ENCODE measurements at places on chromosomes 16 and 17.
A peak's percentile ranks its signal among the peaks of the same experiment; 100 is the strongest.

- DNase-seq, result no peak
Observed at GRCh38 chr16:12059216-12059769, 82.8 kb downstream of the SNX29 start.

- no peak for DNase-seq
Observed at GRCh38 chr16:49806446-49806845, 49.5 kb downstream of the ZNF423 start.

- no peak for DNase-seq
Observed at GRCh38 chr17:10792151-10792550, 11.7 kb downstream of the TMEM238L start.

DNA sequence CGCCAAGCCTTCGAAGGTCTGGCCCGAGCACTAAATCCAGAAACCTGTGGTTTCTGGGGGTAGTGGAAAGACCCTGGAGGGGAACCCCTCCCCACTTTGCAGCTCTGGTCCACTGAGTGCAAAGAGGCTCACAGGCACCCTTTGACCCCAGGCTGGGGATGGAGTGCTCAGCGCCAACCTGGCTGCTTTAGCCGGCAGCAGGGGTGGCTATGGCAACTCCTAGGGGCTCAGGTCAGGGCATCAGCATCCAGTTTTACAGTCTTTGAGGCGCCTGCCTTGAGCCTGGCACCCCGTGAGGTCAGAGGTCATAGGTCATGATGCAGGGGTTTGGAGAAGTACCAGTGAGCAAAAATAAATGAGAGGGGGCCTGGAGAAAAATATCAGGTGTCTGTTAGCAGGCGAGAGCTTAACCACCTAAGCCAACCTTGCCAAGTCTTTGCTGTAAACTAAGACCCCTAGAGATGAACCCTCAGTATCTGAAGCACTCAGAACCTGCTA, 17.9 kb downstream of the CA7 start:
- no peak for DNase-seq

DNA sequence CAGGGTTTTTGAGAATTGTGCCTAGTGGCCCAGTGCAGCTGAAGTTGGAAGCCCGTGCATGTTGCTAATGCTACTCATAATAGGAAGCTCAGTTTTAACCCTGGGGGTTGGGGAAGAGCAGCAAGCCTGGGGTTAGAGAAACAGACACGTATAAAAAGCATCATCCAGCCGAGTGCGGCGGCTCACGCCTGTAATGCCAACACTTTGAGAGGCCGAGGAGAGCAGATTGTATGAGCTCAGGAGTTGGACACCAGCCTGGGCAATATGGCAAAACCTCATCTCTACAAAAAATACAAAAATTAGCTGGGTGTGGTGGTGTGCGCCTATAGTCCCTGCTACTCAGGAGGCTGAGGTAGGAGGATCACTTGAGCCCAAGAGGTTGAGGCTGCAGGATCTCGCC, 2.3 kb upstream of the CLUH start:
- DNase-seq, result peak; percentile 79

DNA sequence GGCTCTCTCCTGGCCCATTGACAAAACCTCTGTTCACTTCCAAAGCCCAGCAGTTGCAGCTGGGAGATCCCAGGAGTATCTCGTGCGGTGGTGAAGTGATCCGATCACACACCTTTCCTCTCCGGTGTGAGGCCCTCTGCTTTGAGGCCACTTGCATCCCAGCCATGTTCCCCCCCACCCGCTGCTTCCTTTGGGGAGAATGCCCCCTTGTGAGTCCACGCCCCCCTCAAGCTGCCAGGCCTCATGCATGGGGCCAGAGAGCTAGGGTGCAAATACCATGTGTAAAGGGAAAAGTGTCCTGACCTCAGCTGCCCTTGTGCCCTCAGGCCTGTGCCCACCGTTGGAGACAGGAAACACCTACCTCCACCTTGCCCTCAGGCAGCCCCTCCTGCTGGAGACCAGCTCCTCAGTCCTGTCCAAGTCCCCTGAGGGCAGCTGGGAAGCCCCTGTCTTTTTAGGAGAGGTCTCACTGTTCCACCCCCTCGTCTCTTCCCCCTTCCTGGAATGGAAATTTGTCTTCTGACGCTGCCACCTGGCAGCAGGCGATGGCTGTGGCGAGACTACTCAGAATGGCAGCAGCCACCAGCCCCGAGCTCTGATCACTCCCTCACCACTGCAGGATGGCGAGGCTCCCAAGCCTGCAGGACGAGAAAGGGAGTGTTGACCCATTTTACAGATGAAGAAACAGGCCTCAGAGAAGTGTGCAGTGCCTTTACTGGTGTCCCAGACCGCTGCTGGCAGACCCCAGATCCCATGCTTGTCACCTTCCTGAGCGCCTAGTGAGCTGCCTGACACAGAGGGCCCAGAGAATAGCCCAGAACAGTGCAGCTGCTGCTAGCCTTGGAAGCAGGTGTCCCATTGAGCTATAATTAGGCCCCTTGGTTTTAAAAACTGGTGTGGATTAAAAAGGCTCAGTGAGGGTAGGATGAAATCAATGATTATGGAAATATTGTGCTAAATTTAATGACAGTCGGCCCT, 120.6 kb upstream of the CACNG5 start:
- DNase-seq, result no peak

DNA sequence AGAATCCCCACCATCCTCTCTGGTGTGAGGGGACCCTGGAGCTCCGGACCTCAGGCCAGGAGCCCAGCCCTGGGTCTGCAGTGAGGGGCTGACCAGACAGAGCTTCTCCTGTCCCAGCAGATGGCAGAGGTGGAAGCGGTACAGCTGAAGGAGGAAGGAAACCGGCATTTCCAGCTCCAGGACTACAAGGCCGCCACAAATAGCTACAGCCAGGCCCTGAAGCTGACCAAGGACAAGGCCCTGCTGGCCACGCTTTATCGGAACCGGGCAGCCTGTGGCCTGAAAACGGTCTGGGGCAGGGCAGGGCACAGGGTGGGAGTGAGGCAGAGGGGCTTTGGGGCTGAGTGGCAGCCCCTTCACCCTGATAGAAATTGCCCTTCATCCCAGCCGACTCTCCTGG, 527 bp downstream of the UNC45B start:
- DNase-seq, result no peak

DNA sequence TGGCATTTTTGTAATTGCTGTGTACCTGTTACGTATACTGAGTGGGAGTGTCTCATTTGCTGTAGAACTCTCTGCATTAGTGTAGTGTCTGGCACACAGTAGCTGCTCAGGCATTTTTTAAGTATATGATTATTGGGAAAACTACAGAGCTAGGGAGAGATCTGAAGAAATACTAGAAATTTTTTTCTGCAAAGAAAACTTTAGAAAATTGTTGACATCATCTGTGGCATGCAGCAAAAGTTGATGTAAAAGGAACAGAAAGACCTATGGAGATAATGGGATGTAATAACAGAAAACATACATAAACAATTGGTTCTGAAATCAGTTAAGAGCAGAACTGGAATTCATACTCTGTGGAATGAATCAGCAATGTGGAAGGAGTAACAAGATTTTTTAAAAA, 11.6 kb downstream of the CLTC start:
- DNase-seq, result no peak

DNA sequence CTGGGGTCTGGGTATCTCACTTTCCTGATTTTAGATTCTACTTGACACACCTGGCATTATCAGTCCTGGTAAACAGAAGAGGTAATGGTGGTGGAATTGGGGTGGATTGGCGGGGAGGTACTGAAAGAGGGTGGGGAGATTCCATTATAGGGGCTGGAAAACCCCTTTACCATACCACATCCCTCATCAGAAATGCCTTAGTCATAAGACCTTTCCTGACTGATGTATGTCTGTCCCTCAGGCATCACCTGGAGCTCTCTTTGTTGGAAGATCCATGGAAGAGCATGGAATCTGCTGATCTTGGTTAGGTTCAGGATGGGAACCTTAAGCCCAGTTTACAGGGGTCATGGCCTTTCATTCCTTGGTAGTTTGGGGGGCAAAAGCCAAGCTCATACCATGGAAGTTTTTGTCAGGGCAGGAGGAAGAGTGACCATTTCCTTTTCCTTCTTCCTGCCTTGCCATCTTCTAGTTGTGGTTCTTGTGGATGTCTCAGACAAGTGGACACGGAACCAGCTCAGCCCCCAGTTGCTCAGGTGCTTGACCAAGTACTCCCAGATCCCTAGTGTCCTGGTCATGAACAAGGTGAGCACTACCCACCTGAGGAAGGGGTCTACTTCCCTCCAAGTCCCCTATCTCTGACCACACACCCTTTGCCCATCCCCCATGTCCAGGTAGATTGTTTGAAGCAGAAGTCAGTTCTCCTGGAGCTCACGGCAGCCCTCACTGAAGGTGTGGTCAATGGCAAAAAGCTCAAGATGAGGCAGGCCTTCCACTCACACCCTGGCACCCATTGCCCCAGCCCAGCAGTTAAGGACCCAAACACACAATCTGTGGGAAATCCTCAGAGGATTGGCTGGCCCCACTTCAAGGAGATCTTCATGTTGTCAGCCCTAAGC, 3.3 kb downstream of the ERAL1 start:
- DNase-seq, result no peak

DNA sequence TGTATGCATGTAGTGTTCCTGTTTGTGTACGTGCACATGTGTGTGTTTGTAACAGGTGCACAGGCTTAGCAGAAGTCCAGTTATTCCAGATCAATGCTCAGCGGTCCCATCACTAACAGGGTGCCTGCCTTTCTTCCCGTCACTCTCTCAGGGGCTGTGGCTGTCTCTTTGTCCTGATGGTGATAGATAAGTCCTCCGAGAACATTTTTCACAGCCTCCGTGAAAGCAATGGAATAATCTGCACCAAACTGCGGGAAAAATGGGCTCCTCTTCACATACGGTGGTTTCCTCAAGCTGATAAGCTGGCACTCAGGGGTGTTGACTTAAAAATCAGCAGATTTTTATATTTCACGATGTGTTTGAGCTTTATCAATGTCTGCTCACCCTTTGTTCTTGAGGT, 342.3 kb downstream of the TMEM114 start:
- no peak for DNase-seq

DNA sequence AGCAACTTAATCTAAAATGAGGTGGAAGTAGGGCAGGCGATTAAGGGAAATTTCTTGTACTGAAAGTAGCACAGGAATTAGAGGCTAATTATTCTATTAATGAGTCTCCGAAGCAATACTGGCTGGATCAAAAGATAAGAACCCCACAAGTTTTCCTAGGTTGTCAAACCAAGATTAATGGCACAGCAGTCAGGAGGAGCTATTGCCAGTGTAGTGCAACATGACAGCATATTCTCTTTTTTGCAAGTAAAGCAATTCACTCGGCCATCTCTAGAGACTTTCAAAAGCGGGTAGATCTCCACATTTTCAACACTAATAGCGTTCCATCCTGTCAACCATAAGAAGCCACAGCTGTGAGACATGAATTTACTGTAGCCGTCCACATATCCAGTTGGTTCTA, 81.2 kb downstream of the CYB561 start:
- DNase-seq, result no peak

- no peak for DNase-seq
Observed at GRCh38 chr17:77656054-77656453, 302.4 kb upstream of the TNRC6C start.

DNA sequence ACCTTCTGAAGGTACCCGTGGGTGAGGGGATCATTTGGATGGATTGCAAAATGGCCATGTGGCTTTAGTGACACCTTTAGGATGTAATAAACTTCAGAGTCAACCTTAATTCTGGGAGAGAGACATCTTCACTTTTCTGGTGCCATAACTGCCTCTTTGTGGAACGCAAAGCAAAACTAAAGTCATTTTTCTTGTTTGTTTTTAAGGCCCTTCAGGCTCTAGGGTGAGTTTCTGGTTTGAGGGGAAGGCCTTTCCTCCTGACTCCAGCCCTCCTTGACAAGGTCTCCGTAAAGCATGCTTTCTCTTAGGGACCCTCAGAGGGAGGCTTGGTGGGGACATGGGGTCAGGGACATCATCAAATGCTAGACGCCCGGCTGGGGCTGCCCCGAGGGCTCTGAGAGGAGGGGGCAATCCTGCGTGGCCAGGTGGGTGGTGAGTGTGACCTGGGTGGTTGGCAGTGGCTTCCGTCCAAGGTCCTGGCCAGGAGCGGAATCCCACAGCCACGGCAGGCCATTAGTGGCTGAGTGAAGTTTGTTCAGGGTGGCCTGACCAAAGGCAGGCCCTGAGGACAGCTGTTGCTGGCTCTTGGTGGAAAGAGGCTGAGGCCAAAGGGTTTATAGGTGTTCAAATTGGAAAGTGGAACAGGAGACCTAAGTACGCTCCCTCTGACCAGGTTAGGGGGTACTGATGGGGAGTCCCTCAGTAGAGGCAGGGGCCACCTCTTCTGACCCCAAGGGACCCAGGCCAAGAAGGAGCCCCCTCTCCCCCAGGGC, 112.2 kb downstream of the METRNL start:
- no peak for DNase-seq

DNA sequence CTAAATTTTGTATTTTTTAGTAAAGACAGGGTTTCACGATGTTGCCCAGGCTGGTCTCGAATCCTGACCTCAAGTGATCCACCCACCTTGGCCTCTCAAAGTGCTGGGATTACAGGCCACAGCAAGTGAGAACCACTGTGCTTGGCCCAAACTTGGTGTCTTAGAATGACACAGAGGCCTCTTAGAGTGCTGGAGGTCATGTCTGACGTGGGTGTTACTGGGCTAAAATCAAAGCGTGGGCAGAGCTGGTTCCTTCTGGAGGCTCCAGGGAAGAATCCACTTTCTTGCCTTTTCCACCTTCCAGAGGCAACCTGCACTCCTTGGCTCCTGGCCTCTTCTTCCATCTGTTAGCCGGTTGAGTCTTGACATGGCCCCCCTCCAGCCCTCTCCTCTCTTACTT, 53.8 kb downstream of the IRF8 start:
- no peak for DNase-seq

GRCh38 chr17:41537990-41538389, 9.9 kb upstream of the KRT19 start:
- no peak for DNase-seq

DNA sequence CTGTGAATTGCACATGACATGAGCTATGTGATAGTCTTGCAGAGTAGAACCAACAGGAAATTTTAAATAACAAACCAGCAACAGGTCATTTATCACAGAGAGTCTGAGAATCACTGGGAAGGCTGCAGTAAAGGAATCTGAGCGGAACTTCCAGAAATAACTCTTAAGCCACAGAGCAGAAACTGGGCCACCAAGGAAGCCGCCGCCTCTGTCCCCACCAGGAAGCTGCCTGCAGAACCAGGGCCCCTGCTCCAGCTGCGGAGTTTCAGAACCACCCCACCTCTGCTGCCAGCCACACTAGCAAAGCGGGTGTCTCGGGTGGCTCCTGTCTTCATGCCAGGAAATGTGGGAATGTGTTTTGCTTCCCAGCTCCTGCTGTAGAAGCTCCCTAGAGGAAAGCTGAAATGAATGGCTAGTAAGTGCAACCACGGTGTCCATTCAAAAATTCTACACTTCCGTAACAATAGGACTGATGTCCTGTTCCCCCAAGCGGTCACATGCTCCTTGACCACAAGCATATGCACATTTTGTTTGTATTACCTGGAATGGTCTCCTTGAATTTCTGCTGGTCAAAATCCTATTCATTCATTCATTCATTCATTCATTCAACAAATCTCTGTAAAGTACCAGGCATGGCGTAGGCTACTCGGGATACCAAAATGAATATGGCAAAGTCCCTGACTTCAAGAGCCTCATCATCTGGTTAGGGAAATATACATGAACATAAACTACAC, 7.7 kb upstream of the ITPRIPL2 start:
- no peak for DNase-seq

Data from cerebellar cortex (tissue), 1 donor.